ENCODE measurements at places on chromosomes 3 and 15.
A peak's percentile ranks its signal among the peaks of the same experiment; 100 is the strongest.

GRCh38 chr3:58502872-58503271, 11.0 kb downstream of the KCTD6 start:
- DNase-seq, result no peak

DNA sequence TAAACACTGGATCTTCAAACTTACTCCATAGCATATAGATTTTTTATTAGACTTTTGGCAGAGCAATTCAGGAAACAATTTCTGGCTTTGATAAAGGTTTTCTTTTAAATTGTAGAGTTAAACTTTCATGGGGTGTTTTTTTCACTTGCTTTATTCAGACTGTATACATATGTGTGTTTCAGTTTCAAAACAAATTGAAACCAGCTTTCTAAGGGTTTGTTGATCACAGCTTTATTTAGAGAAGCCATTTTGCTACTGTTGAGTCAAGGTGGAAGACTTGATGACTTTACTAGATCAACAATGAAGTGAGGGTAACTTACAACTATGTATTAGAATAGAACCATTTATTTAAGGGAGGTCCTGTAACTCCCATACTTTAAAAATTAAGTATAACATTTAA, 6.2 kb downstream of the UBE2E1 start:
- DNase-seq, result no peak

DNA sequence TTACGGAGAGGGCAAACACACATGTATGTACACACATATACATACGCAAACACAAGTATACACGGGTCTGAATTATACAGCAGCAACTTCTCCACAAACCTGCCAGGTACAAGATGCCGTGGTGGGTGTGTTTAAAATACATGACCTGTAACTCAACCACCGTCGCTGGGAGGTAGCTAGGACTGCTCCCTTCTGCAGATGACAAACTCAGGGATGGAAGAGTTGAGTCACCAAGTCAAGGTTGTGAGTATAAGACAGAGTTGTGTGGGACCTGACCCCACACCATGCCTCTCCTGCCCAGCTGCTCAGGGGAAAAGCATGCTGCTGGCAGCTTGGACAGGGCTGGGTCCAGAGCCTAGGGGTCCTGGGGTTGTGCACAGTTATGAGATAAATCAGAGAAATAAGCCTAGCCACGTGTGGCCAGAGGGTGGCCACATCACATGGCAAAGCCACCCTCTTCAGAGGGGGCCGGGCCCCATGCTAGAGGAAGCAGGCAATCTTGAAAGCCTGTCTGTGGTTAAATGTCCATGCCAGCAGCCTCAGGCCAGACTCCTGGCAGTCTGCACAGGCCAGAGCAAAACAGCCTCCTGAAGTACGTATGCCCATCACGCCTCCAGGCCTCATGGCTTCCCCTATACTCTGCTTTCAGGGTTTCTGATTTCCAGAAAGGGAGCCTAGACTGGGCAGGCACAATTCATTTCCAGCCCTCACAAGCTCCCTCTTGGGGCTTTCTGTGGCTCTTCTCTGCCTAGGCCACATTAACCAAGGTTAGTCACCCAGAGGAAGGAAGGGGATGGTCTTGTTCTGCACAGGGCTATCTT, 107.7 kb upstream of the RPL32 start:
- no peak for DNase-seq

DNA sequence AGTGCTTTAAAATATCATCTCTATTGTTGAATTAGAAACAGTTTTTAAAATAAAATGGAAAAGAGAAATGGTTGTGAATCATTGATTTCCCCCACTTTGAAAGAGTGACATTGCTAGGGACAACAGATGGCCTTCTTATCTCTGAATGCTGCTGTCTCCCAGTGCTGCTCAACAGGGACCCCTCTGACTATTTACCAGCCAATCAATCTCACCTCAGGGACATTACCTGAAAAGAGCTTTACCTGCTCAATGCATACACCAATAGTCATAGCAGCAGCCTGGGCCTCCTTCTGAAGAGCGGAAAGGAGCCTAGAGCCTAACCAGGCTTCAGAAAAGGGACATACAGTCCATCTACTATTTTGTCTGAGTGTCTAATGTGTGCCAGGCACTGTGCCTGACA, 162.8 kb downstream of the CGGBP1 start:
- DNase-seq, result no peak

- DNase-seq, result no peak
Measured at GRCh38 chr3:180571831-180572598, 29.9 kb upstream of the TTC14 start.

GRCh38 chr3:41632700-41633099, 329.2 kb downstream of the ULK4 start:
- DNase-seq, result no peak

DNA sequence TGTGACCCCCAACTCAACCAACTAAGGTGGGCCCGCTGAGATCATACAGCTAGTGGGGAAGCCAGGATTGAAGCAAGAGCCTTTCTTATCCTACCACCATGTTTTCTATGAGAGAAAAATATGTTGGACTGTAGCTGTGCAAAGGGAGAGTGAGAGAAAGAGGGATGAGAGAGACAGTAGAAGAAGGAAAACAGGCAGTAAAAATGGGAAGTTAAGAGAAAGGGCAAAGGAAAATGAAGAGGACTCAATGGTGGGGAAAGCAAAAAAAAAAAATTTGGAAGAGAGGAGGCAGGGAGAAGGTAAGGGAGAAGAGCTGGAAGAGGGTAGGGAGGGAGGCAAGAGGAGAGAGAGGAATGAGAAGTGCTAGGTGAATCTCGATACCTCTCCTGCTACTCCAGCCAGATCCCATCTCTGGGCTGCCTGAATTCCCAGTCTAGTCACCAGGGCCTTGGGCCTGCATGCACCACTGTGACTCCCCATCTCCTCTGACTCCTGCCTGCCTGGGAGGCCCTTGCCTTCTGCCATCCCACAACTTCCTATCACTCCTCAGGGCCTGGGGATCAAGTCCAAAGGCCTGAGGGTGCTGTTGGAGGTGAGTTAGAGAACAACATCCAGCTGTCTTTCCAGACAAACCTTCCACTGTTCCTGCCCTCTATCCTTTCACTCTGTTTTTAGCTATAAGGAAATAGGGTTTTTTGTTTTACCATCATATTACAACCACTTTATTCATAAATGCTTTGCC, 15.7 kb downstream of the FAM81A start:
- no peak for DNase-seq

GRCh38 chr3:138692152-138692551, 83.6 kb downstream of the FAIM start:
- no peak for DNase-seq

DNA sequence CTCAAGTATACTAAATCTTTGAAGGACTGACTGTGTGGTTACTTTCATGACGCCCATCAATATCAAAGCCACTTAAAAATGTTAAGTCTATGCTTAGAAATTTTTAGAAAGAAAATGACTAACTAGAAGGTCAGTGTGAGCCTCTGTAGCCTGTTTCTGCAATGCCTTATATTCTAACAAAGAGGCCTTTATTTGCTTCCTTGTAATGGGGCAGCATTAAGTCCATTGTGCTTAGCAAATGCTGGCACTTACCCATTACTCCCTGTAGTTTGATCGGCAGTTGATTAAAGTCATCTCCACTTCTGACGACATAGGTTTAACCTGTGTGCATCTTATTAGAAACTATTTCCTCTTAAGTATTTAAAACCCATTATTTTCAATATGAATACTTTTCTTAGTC, 91.6 kb upstream of the FAM98B start:
- no peak for DNase-seq

DNA sequence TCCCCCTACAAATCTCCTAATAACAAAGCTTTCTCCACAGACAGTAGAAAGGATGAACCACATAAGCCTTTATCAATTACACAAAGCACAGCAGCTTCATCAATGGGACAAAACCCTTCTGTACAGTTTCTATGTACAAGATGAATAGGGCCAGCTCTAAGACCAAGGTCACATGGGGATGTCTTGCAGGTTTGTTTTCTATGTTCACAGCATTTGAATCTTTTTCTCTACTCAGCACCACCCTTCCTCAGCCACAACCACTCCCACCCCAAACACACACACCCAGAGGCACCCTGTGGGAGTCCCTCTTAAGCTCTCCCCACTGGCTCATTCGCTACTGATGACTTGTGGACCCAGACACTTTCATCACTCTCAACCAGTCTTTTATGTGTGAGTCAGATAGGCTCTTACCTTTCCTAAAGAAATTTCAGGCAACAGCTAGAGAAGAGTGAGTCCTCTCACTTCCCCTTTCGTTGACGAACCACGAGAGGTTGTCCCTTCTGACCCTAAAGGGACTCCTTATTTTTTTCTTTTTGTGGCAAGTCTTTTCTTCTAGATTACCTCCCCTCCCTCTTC, 57.9 kb downstream of the ARHGAP31 start:
- DNase-seq, result peak; percentile 8

GRCh38 chr3:33131331-33132018, 17.7 kb downstream of the CRTAP start:
- DNase-seq, result no peak

DNA sequence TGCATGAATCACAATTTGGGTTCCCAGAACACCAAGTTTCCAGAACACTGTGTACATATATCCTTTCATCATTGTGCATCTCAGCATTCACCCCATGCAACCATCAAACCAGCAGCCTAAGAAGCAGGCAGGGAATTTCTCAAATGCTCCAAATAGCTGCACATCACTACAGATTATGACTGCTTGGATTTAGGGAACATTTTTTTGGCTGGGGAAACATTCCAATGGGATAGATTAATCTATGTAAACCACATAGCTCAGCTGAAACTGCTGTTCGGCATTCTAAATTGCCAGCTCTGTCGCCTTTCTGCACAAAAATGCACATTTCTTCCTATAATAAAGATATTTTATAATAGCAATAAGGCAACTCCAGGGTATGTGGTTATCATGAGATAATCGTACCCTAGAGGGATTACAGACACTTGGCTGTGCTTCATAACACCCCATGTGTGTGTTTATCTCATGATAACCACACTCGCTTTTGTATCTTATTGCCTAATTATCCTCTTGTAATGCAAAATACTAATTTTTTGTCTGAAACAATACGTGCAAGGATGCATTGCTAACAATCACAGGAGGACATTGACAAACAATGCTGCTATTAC, 483.7 kb upstream of the DPH6 start:
- no peak for DNase-seq

- DNase-seq, result no peak
Measured at GRCh38 chr15:65836665-65837064, 32.6 kb upstream of the RAB11A start.

- DNase-seq, result no peak
Measured at GRCh38 chr3:99945328-99945995, 127.8 kb downstream of the CMSS1 start.

DNA sequence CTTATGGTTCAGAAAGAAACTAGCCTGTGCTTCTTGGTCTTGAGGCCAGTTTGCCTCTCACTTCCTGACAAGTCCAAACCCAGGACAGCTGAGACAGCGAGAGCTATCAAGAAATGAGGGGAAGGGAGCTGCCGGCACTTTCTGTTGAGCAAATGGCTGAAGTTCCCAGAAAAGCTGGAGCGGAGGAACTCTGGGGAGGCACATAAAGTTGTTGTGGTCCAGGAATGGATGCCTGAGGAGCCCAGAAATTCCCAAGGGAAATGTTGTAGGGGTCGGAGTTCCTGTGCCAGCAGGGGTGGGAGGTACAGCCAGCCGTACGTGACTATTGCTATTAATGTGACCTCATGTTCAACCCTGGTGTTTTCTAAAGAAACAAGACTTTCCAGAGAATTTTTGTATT, 98.8 kb upstream of the TNFAIP8L3 start:
- no peak for DNase-seq

DNA sequence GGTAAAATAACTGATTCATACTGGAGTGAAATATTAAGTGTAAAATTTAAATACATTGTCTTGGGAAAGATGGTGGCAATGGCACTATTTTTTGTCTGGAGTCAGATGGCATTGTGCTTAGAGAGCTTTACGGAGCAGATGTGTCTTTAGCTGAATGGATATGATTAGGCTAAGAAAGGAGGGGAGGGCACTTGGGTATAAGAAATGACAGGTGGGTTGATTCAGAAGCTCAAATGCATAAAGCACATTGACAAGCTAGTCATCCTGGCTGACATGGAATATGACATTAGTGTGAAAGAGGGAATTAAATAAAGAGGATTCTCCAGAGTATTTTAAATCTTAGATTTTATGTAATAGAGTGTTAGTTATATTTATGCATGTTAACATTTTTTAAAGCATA, 570.1 kb upstream of the CBLB start:
- DNase-seq, result no peak

GRCh38 chr3:37093481-37093880, 80.9 kb downstream of the LRRFIP2 start:
- DNase-seq, result no peak

GRCh38 chr3:156518726-156519125, 36.2 kb downstream of the SSR3 start:
- no peak for DNase-seq

- DNase-seq, result no peak
Measured at GRCh38 chr15:67137951-67138848, 72.8 kb downstream of the SMAD3 start.

- no peak for DNase-seq
Measured at GRCh38 chr3:122674339-122674738, 6.3 kb upstream of the PARP14 start.

DNA sequence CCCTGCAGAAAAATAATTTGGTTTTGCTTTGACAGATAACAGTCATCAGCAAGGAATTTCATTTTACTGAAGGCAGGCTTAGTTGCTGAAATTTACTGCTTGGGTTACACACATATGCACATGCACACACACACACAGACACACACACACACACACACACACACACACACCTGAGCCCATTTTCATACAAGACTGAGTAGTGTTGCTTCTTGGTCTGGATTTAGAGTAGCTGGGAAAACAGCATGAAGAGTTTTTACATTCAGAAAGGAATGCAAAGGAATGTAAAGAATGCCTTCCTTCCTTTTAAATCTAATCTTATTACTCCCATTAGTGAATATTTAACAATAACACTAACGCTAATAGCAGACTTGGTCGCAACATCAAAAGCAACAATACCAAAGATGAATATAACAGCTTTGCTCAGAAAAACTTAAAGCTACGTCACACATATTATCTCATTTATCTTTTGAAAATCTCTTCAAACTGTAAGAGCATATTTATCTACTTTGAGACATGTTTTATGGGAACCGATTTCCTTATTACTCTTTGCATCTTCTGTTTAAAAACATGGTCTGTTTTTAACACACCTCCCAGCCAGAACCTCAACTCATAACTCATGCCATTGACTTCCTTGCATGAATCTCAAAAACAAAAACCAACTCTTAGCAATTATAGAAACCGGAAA, 32.5 kb downstream of the RFTN1 start:
- DNase-seq, result no peak

- no peak for DNase-seq
Measured at GRCh38 chr3:146250449-146251382, at the start of gene PLSCR4. Gene PLSCR4 (minus strand): TSS chr3:146251105. CDS start chr3:146222071, 29,034 bp downstream.

DNA sequence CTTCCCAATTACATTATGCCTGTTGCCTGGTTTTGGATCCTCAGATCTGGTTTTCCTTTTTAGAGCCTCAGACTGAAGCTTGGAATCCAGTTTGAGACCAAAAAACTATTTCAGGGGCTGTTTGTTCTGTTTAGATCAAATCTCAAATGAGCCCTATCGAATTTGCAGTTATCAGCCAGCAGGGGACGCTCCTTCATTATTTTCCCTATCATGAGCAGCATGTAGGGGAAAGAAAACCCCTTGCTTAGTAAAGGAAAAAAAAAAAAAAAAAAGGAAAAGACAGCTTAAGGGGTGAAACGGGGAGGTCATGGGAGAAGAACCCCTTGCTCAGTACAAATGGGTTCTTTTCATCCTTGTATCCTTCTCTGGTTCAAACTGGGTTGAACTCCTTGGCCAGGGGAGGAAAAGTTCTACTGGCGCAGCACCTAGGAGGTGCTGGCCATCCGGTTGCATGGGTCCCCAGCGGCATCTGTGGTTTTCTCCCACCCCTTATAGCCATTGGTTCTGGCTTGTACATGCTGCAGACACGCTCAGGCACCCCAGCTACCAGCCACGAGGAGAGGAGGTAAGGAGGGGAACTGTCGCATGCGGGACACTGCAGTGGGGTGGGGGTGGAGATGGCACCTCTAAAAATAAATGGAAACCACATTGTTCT, 1375.1 kb upstream of the ALCAM start:
- DNase-seq, result no peak

All from stimulated activated CD8-positive, alpha-beta memory T cell treated with anti-CD3 and anti-CD28 coated beads, Interleukin-7, amount 100 ng/mL, for 1 hour (primary cell).